Omental fat pad (tissue), 4 donors: ENCODE measurements at places on chromosomes 2 and 18. TPM values are rescaled to one million over a fixed set of nuclear protein-coding genes. Genes with fewer than 3 reads are reported as not detected.

The CYP27C1 gene
- 0.37 TPM for total RNA-seq

The TCF23 gene
- total RNA-seq = not detected

The NXPH2 gene
- not detected for total RNA-seq

GRCh38 chr2:107093426-107093957 lies 207.5 kb upstream of the ST6GAL2 start:
- DNase-seq = no peak

DNA sequence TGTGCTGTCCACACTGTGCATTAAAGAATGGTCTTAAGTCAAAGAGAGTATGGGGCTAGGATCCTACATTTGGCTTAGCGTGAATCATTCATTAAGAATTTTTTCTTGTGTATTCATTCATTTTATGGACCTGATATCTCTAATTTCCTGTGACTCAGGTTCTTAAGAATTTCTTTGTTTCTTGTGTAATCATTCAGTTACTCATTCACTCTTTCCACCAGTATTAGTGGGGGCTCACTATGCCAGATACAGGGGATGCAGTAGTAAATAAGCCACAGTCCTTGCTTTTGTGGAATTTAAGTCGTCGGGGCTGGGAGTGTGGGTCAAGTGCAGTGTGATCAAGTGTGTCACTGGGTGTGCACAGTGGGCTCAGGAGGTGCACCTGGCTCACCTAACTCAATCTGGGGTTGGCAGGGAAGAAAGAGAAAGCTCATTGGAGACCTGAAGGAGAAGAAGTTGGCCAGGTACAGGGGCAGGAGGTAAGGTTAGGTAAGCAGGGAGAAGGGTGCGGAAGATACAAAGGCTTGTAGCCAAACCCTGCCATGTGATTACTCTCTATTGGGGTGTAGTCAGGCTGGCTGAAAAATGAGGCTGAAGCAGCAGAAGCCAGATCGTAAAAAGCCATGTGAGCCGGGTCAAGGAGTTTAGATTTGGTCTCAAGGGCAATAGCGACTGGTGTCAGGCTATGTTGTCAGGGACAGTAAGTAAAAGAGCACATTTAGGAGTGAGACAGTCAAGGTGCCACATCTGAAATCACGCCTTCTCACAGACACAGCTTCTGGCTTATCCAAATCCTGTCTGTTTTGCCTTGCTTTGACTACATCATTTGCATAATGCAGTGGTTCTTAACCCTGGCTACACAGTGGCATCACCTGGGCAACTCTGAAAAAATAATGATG lies 67.2 kb downstream of the KCTD1 start:
- DNase-seq = no peak
